Activated CD4-positive, alpha-beta T cell treated with anti-CD3 and anti-CD28 coated beads for 36 hours (primary cell): ENCODE measurements at places on chromosomes 12 and 14. TPM values are rescaled to one million over a fixed set of nuclear protein-coding genes. Genes with fewer than 3 reads are reported as not detected.

DNA sequence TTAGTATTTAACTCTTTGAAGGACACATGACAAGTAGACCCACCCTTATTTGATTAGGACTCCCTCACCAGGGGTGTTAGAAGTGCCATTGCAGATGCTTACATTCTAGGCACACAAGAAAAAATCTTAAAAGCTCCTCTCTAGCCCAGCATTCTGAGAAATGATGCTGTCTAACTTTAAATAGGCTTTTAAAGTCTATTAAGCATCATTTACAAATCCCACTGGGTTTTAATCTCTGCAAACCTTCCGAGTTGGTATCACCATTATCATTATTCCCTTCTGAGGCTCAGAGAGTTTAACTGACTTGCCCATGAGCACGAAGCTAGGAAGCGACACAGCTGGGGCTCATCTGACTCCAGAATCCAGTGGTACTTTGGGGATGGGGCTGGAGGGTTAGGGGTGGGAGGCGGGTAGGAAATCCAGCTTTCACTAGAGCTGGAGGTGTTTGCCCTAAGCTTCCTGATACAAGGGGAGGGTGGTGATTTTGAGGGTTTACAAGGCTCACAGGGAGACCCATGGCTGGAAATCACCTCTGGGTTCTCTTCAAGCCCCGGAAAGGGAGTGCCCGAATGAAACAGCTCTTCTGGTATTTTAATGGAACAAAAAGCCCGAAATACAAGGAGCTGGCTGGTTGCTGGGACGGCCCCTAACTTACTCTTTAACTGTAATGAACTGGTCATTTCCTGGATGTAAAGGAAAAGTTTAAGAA, 109.2 kb upstream of the FUT8 start:
- DNase-seq = peak; percentile 49

- no peak for DNase-seq
Observed at GRCh38 chr12:30450872-30451271, 244.8 kb downstream of the IPO8 start.

GRCh38 chr12:11863988-11864387, 206.8 kb upstream of the BCL2L14 start:
- DNase-seq = no peak

DNA sequence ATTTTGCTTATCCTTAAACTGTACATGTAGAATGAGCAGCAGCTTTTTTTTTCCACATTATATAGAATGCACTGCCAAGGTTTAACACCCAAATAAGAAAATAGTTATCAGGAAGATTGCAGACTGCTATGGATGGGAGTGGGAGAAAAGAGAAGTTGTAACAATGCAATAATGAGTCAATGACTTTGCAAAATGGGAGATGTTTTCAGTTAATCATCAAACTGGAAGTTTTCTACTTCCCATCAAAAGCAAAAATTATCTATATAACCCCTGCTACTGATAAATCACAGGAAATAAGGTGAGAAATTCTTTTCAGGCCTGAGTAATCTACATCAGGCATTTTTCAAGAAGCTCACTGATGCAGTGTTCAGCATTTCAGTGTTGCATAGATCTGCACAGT, 309.1 kb downstream of the GXYLT1 start:
- no peak for DNase-seq

DNA sequence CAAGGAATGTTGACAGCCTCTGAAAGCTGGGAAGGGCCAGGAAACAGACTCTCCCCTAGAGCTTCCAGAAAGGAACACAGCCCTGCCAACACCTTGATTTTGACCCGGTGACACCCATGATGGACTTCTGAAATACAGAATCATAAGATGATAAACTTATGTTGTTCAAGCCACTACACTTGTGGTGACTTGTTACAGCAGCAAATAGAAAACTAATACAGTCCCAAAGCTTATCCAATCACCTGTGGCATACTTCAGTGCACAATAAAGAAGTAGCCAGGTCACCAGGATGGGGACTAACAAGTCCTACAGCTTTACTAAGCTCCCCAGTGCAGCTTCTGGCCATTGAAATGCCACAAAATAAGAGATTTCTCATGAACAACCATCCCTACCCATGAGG, 5.4 kb downstream of the STON2 start:
- no peak for DNase-seq

DNA sequence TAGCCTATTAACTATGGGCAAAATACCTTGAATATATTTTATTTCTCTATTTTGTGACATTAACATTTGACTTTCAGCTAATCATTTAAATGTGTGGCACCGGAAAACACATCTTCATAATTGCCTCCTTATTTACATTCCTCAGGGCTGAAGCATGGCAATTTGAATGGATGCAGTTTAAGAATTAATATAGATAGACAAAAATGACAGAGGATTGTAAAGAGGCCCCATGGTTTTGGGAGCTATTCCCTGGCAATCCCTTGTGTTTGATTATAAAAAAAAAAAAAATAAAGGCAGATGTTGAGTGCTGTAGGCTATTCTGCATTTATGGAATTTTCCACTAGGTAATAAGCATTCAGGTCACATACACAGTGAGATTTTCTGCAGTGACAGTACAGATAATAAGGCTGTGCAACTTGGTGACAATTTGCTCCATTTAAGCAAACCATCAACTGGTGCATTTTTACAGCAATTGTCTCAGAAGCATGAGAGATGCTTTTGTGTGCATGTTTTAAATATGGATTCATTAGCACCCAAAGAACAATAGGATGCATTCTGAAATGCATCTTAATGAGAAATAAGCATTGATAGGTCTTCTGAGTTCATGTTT, 123.2 kb upstream of the SLC38A4 start:
- DNase-seq = no peak

GRCh38 chr14:35855876-35856481, 29.8 kb downstream of the BRMS1L start:
- DNase-seq = no peak

GRCh38 chr14:96176275-96176674, 28.4 kb upstream of the BDKRB2 start:
- no peak for DNase-seq

GRCh38 chr12:94815958-94816357, 165.6 kb upstream of the TMCC3 start:
- no peak for DNase-seq

- DNase-seq = no peak
Observed at GRCh38 chr12:114220311-114220710, 185.6 kb downstream of the TBX5 start.

DNA sequence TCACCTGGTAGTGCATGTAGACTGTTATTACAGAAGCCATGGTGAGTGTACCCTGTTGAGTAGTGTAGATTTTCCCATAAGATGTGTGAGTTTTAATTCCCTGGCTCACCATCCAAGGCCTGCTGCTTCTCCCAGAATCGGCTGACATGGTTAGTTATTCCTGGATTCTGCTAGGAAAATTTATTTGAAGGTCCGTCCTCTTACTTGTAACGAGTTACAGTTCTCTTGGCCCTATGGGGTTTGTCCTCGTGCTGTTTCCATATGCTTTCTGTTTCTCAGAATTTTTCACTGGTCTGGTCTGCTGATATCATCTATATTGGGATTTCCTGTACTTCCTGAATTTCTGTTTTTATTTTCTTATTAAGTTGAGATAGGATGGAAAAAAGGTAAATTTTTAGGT, 423.3 kb upstream of the RGS6 start:
- DNase-seq = no peak

DNA sequence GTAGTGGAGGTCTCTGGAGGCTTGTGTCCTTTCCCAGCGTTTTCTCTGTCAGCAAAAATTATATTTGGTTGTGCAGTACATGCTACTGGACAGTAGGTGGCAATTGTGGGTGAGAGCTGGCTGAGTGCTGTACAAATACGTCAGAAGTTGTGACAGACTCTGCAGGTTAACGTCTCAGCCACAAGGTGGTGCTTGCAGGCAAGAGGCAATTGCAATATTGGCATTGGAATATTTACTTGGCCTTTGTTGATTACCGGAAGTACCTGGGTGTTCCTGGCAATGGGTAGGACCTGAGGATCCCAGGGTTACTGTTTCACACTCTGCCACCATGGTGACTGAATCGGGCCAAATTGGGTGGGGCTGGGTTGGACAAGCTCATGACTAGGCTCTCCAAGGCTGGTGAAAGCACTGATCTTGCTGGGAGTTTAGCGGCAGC, 333.9 kb upstream of the LMO3 start:
- DNase-seq = peak; percentile 41

DNA sequence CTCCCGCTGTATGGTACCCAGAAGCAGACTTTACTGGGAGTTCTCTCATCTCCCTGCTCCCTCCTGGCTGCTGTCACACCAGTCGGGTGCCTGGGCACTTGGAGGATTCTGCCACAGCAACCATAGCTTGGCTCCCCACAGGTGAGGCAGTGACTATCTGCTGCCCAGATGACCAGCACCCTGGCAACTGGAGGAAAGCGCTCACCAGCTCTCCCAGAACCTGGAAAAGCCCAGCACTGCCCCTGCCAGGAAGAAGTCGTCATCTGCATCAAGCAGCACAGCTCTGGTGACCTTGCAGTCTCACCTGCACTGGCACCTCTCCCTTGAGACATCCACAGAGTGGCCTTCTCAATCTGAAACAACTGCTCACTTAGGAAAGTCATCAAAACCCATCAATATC, 31.9 kb upstream of the TC2N start:
- DNase-seq = no peak

- DNase-seq = no peak
Observed at GRCh38 chr14:59583755-59584154, 7.1 kb upstream of the CCDC175 start.

DNA sequence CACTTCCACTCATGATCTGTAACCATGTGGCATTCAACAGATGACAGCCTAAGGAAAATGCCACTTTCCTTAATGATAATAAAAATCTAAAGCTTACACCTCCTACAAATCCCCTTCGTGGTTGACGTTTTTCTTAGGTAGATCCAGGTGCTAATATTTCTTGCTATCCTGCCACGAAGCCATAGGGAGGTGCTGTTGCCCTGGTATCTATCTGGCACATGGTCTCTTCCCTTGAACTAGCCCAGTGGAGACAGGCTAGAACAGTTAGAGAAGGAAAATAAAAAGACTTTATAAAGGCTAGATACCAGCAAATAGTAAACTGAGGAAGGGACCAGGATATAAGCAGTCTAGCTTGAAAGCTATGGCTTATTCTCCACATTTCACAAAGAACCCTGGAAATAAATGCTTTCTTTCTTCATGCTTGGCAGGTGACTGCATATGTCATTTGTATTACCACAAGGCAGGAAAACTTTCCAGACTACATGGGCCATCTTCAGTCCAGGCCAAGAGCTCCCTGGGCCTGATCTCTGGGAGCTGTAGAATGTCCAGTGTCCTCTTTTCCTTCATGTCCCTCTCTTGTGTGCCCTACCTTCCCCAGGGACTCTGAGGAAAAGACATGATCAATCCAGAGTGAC, 15.3 kb downstream of the SPIC start:
- DNase-seq = peak; percentile 48

- no peak for DNase-seq
Observed at GRCh38 chr12:94123127-94123526, 25.2 kb upstream of the PLXNC1 start.

- no peak for DNase-seq
Observed at GRCh38 chr12:92029136-92029535, 116.5 kb downstream of the BTG1 start.

DNA sequence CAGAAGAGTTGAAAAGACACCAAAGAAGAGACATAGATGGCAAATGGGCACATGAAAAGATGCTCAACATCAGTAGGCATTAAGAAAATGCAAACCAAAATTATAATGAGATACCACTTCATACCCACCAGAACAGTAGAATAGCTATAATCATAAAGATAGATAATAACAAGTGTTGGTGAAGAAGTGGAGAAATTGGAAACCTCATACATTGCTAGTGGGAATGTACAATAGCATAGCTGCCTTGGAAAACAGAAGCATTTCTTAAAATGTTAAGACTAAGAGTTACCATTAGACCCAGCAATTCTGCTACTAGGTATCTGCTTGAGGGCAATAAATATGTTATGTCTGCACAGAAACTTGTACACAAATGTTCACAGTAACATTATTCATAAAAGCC, 78.8 kb downstream of the ACADS start:
- DNase-seq = no peak

- no peak for DNase-seq
Observed at GRCh38 chr12:3809357-3810015, 56.6 kb upstream of the CRACR2A start.

GRCh38 chr14:89163031-89163636, 253.9 kb downstream of the FOXN3 start:
- DNase-seq = no peak

GRCh38 chr12:119479121-119479561, 114.4 kb upstream of the TMEM233 start:
- no peak for DNase-seq

Gene AP1G2
- 162 TPM for total RNA-seq

Gene ACOT6
- not detected for total RNA-seq

Gene AQP2
- not detected for total RNA-seq

Gene BAG5
- total RNA-seq = 25.1 TPM

Gene CYP27B1
- total RNA-seq = 6.6 TPM

Gene GALNT9
- 0.30 TPM for total RNA-seq

Gene PHLDA1
- 14.3 TPM for total RNA-seq

Gene TEP1
- total RNA-seq = 40.1 TPM

Gene CCDC198
- not detected for total RNA-seq

Gene CD163L1
- total RNA-seq = not detected

Gene NKX2-1
- not detected for total RNA-seq
